Hematopoietic multipotent progenitor cell treated with erythropoietin and hydrocortisone succinate and interleukin-3 and kit ligand, for 17 days (in vitro differentiated cells): ENCODE measurements at places on chromosomes 7 and 10.
A peak's percentile ranks its signal among the peaks of the same experiment; 100 is the strongest.

DNA sequence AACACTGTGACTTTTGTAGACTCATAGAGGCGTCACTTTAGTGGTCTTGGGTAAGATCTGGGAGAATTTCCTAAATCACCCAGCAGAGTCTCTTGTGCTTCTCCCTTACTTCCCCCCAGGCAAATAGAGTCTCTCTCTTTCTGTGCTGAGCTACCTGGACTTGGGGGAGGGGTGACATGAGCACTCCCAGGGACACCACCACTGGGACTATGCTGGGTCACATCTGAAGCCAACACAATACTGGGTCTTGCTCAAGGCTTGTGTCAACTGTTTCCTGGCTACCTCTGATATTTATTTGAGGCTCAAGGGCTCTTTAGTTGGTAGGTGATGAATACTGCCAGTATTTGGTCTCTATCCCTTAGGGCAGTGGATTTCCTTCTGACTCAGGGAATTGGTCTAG lies 214.6 kb upstream of the TPK1 start:
- no peak for DNase-seq

DNA sequence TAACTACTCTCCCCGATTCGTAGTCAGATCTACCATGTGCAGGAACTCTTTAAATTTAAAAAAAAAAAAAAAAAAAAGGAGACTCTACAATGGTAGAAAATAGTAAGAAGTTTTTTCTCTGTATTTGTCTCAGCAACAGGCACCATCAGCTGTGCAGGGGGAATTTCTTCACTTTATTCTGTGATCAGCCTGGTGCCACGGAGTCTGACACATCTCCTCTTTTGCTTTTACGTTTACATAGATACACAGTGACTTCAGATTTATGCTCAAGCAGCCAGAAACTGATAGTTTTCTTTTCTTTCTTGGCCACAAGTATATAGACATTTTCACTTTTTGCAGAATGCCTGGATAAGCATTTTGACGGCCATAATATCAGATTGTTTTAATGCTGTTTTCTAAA lies 190.6 kb upstream of the AKR1E2 start:
- DNase-seq = no peak

DNA sequence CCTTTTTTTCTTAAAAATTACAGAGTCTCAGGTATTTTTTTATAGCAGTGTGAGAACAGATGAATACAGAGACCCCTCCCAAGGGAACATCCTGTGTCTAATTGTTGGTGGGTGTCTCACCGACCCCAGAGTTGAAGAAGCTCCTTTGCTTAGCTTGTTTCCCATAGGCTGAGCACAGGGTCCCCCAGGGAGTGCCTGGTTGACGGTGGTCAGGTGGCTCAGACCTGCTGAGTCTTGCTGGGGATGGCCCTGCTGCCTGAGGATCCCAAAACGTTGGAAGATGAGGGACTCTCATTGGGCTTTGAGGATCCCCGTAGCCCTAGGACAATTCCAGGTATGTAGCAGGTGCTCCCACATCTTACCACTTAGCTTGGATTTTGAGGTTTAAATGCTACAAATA lies 19.5 kb downstream of the SCART1 start:
- DNase-seq = no peak

- DNase-seq = no peak
Measured at GRCh38 chr10:102675666-102676533, 31.6 kb downstream of the TRIM8 start.

GRCh38 chr7:44463169-44463808 lies 27.2 kb downstream of the NUDCD3 start:
- no peak for DNase-seq

GRCh38 chr7:144771174-144771573 lies 64.7 kb downstream of the TPK1 start:
- DNase-seq = no peak

- DNase-seq = no peak
Measured at GRCh38 chr10:105253515-105254212, 612.6 kb downstream of the SORCS3 start.

DNA sequence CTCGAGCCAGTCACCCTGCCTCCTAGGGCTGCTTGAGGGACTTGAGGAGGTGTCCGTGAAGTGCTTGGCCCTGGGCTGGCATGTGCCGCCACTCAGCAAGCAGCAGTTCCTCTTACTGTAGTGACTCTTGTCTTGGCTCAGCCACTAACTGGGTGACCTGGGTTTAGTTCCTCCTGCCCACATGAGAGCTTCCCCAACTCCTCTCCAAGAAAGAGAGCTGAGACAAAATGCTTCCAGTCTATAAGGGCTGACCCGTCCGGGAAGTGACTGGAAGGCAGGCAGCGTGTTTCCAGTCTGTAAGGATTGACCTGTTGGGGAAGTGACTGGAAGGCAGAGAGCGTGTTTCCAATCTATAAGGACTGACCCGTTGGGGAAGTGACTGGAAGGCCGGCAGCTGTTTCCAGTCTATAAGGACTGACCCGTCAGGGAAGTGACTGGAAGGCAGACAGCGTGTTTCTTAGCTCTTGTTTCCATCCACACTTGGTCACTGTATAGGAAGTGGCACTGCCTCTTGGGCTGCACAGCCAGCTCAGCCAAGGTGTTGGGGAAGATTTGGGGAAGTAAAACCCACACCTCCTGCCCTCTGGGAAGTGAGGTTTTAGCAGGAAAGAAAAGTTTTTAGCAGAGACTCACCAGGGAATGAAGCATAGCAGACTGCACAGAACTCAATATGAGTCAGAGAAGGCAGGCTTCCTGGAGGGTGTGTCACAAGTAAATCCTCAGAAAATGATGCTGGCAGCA lies 53.3 kb upstream of the PPIF start:
- DNase-seq = no peak

DNA sequence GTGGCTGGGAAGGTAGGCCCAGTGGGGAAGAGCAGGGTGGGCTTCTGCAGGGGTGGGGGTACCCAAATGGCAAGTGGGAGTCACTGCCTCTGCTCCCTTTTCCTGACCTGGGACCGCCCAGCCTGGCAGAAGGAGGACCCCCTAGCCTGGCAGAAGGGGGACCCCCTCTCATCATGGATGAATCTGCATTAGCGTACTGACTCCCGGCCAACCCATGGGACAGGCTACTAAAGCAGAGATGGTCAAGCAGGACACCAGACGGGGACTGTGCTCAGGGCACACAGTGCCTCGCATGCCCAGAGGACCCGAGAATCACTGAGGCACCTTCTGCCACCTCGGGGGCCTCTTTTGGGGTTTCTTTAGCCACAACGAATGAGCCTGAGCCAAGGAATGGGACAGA lies 577.5 kb downstream of the GLRX3 start:
- no peak for DNase-seq

GRCh38 chr7:53315981-53316380 lies 280.5 kb downstream of the POM121L12 start:
- no peak for DNase-seq

GRCh38 chr10:87656431-87657072 lies 3.1 kb upstream of the PAPSS2 start:
- peak; percentile 53 for DNase-seq

GRCh38 chr7:47458057-47458456 lies 123.9 kb downstream of the TNS3 start:
- no peak for DNase-seq

DNA sequence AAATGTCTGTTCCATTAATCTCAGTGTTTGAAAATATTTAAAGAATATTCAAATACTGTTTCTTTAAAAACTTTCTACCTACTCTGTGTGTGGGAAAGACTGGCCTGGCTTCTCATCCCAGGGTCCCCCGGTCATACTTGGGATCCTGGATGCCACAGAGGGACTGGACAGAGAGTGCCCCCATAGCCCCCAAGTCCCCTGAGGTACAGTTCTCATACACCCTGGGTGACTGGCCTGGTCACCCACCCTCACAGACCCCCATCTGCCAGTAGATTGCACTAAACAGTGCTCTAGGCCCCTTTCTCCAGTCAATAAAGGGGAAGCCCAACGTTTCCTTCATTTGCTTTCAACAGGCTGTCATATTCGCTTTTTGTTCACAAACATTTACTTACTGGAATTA lies 3.0 kb downstream of the TMEM273 start:
- DNase-seq = no peak

DNA sequence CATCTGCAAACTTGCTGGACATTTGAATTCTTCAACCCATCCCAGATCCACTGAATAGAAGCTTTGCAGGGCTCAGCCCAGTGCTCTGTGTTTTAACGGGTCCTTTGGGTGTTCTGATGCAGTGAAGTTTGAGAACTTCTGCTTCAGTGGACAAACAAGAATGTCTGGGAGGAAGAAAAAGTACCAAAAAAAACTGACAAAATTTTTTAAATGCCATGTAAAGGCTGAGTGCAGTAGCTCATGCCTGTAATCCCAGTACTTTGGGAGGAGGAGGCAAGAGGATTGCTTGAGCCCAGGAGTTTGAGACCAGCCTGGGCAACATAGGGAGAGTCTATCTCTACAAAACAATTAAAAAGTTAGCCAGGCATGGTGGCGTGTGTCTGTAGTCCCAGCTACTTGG lies 51.8 kb upstream of the FRMD4A start:
- no peak for DNase-seq

- DNase-seq = peak; percentile 83
Measured at GRCh38 chr7:129952086-129952652, 591 bp downstream of the UBE2H start.

GRCh38 chr7:7909376-7909775 lies 59.2 kb upstream of the GLCCI1 start:
- no peak for DNase-seq

- DNase-seq = no peak
Measured at GRCh38 chr10:15579605-15580004, 140.1 kb downstream of the ITGA8 start.

DNA sequence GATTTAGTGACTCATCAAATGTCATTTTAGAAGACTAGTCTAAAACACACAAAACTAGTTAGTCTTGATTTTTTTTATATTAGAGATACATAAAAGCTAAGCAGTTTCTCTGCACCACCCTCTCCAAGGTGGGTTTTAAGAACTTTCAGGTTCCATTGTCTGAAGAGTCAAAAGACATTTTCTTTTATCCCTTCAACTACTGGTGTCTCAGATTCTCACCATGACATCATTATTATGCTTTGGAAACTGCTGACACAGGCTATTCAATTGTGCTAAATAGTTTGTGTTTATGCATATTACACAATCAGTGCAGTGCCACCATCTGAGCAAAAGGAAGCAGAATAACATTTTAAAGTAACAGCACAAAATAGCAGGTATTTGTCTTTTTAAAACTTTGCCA lies 52.2 kb downstream of the IGF2BP3 start:
- no peak for DNase-seq

GRCh38 chr10:76883596-76883995 lies 754.0 kb downstream of the KCNMA1 start:
- DNase-seq = no peak

DNA sequence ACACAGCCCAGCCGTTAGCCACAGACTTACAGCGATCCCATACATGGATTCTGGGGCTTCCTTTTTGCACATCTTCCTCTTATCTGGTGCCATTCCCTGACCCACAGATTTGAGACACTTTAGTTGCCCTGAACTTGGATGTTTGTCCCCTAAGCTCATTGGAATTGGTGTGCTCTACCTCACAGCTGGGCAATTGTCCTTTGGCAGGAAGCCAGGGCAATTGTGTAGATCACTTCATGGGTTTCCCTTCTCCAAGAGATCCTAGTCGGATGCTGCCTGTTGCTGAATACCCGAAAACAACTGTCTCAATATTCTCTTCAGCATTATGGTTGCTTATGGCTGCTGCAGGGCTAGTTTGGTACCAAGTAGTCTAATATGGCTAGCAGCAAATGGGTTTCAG lies 470.7 kb upstream of the MKI67 start:
- no peak for DNase-seq

DNA sequence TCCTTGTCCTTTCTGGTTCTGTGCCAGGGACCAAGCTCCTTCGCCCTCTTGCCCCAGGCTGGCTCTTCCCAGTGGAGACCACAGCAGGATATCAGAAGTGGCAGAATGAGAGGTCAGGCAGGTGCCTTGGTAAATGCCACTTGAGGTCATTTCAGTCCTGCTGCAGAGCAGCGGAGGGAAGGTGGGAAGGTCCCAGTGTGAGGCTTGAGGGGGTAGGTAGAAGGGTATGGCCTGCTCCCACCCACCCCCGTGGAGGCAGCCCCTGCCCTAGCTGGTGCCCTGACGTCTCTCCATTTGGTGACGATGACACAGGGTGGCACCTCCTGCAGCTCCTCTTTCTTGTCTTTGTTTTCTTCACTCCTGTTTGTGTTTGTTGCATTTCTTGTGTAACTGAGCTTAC lies 538.8 kb downstream of the TCERG1L start:
- no peak for DNase-seq

GRCh38 chr7:140734096-140734495 lies 37.6 kb downstream of the NDUFB2 start:
- no peak for DNase-seq
